ENCODE measurements at places on chromosomes 2 and 18.

DNA sequence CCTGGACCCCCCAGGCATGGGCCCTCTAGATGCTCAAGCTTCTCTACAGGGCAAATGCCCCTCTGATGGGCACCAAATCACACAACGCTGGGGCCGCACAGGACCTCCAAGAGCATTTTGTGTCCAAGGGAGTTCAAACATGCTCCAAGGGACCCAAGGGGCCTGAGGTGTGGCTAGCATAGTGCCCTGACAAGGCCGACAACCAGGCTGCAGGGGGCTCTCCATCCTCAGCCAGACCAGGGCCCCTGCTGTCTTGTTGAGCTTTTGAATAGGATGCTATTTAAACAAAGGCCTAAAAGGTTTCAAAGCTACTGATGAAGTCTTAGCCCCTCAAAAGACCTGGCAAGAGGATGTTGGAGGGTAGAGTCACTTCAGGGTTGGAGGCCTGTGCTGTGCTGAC lies 33.1 kb downstream of the EN1 start:
- no peak for DNase-seq

DNA sequence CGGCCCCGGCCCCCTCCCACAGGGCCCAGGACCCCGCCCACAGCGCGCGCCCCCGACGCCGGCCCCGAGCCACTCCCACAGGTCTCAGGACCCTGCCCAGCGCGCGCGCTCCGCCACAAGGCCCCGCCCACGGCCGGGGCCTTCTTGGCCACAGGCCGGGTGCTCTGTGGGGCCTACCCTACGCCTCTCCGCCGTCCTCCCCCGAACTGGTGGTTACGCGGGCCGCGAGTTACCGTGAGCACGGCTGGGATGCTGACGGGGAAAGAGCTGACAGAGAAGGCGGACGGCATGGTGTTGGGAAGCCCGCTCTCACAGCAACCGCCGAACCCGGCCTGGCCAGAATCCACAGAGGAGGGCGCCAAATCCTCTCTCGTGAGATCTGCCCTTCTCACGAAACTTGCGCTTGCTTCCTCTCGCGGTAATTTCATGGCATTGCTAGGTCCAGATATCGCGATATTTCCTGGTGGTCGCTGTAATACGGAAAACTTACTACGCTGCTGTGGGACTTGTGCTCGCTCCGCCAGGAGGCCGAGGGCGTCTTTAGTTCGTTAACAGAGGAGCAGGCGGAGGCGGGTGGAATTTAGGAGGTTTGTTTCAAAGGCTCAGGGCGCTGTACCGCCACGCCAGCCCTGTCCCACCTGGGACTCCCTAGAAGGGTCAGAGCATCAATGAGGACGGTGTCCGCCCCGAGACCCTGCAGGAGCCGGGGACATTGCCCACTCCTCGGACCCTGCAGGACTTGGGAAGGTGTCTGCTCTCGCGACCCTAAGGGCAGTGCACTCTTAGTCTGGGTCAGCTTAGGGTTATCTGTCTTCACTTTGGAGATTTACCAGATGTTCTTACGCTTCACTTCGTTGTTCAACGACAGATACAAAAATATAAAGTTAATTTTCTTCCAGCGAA lies at the start of gene TMEM18:
Gene TMEM18 (minus strand): TSS at position 351 of the 903 bp plus-strand sequence. CDS start 61 bp downstream, at position 290.
- peak; percentile 96 for DNase-seq

DNA sequence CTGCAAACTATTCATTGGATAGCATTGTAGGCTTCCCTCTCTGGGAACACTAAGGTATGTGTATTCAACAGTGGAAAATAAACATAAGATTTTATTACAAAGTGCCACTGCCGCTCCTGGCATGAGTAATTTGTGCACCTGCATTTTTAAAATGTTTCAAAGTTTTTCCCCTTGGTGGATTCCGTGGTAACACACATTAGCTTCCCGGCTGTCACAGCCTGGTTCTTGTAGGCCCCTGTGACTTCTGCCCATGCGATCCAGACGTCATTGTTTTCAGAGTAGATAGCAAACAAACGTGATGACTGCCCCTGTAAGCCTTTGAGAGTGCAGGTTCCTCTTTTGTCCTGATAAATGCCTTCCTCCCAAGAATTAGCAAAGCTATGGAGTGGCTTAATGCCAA lies 421.0 kb downstream of the ZNF521 start:
- no peak for DNase-seq

DNA sequence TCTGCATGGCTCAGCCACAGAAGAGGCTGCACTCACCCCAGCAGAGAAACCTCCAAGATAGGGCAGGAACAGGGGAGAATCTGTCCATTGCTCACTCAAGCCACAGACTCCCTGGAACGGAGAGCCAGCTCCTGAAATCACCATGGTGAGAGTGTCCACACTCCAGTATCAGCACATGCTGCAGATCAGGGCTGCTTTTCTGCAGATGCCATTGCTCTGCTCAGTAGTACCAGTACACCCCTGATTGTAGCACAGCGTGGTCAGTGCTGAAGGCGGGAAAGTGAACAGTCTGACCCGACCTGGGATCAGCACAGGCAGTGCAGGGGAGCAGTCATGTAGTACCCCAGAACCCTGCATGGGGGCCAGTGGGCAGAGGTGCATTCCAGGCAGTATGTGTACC lies 73.9 kb downstream of the GYPC start:
- DNase-seq: no peak

- no peak for DNase-seq
Observed at GRCh38 chr2:30559544-30560275, 112.7 kb downstream of the LCLAT1 start.
